ENCODE measurements at places on chromosomes 1 and 21. TPM values are rescaled to one million over a fixed set of nuclear protein-coding genes. Genes with fewer than 3 reads are reported as not detected.
A peak's percentile ranks its signal among the peaks of the same experiment; 100 is the strongest.

DNA sequence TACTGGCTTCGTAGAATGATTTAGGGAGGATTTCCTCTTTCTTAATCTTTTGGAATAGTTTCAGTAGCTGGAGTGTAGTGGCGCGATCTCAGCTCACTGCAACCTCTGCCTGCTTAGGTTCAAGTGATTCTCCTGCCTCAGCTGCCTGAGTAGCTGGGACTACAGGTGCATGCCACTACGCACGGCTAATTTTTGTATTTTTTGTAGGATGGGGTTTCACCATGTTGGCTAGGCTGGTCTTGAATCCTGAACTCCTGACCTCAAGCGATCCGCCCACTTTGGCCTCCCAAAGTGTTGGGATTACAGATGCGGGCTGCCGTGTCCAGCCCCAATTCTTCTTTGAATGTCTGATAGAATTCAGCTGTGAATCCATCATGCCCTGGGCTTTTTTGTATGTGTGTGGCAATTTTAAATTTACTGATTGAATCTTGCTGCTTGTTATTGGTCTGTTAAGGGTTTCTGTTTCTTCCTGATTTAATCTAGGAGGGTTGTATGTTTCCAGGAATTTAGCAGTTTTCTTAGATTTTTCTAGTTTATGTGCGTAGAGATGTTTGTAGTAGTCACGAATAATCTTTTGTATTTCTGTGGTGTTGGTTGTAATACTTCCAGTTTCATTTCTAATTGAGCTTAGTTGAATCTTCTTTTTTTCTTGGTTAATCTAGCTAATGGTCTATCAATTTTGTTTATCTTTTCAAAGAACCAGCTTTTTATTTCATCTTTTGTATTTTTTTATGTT, 15.3 kb downstream of the MAN1C1 start:
- H3K27ac ChIP-seq, result peak overlapping the region; percentile 55
- H3K4me1 ChIP-seq, result peaks cover 14% of the 10 kb centered on the region
- H3K4me3 ChIP-seq, result peak overlapping the region; percentile 71

DHCR24 gene
- total RNA-seq, result 2.0 TPM

DNA sequence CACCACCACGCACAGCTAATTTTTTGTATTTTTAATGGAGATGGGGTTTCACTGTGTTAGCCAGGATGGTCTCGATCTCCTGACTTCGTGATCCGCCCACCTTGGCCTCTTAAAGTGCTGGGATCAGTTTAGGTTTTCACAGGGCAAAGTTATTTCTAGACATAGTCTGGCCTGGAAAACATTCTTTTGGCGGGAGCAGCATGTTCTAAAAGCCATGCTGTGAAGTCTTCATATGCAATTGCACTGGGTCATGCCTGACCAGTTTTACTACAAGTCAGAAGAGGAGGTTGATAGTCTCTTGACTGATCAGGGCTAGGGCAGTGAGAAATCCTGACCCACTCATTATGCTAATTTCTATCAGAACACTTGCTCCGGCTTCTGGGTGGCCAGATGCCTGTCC, 131.6 kb upstream of the POU3F1 start:
- no peak overlapping the region for H3K27ac ChIP-seq
- DNase-seq, result no peak
- no peaks in the 10 kb centered on the region for H3K36me3 ChIP-seq
- H3K27me3 ChIP-seq, result no peaks in the 10 kb centered on the region

GRCh38 chr1:201358596-201358995, 18.9 kb downstream of the TNNT2 start:
- no peak overlapping the region for H3K27ac ChIP-seq
- no peaks in the 10 kb centered on the region for H3K36me3 ChIP-seq
- no peaks in the 10 kb centered on the region for H3K27me3 ChIP-seq
- no peak for DNase-seq
- no peak overlapping the region for H3K4me3 ChIP-seq

- no peaks in the 10 kb centered on the region for H3K4me1 ChIP-seq
- no peak overlapping the region for H3K27ac ChIP-seq
- no peaks in the 10 kb centered on the region for H3K36me3 ChIP-seq
- DNase-seq, result no peak
- no peak overlapping the region for H3K4me3 ChIP-seq
- H3K27me3 ChIP-seq, result no peaks in the 10 kb centered on the region
These were observed 175.5 kb upstream of the PTBP2 start for GRCh38 chr1:96545935-96546656.

GRCh38 chr1:11321656-11322491, 48.9 kb downstream of the UBIAD1 start:
- no peaks in the 10 kb centered on the region for H3K27me3 ChIP-seq
- H3K4me3 ChIP-seq, result no peak overlapping the region
- H3K4me1 ChIP-seq, result no peaks in the 10 kb centered on the region
- no peaks in the 10 kb centered on the region for H3K36me3 ChIP-seq
- H3K27ac ChIP-seq, result no peak overlapping the region
